ENCODE measurements at places on chromosomes 1 and 21. TPM values are rescaled to one million over a fixed set of nuclear protein-coding genes. Genes with fewer than 3 reads are reported as not detected.

DNA sequence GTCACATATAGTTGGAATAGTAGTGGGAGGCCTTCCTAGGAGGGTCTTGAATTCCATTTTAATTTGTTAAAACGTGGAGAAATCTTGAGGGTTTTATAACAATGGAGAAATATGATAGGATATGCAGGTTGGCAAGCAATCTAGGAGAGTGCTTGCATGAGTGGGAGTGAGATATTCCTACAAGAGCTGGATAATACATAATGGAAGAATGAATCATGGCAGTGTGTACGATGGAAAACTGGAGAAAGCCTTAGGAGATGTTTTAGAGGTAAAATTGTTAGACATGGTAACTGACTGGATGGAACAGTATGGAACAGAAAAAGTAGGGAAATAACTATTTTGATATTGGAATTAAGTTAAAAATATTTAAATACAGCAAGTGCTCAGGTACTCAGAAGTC is 352.4 kb downstream of the PTBP2 start:
- H3K27ac ChIP-seq: no peak overlapping the region
- DNase-seq: no peak
- H3K36me3 ChIP-seq: no peaks in the 10 kb centered on the region
- no peaks in the 10 kb centered on the region for H3K4me1 ChIP-seq

DNA sequence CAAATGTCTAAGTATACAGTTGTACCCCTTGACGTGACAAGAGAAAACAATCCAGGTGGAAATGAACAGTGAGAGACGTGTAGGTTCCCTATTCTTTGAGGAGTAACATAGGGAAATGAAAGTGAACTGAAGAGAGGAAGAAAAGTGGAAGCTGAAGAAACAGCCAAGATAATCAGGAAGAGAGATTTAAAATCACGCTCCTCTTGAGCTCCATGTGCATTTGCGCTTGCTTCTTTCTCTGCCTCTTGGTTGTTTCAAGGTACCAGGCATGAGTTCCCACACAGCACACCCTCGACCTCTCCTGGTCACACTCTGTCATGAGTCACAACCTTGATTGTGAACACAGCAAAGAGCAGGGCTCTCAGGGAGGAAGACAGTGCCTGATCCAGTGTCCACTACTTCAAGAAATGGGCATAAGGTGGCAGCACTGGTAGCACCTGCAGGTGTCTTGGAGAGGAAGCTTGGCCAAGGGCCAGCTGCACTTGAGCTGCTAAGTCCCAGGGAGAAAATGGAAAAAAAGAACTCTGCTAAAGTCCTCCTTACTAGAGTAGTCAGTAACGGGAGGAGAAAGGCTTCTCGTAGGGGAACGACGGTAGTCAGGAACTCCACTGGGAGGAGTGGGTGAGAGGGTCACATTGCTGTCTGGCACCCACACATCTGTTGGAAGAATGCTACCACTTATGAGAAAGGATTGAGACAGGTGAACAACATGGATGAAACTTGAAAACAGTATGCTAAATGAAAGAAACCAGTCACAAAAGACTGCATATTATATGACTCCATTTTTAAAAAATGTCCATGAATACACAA is 18.3 kb upstream of the ARID1A start:
- H3K4me3 ChIP-seq: peak overlapping the region; percentile 8
- no peaks in the 10 kb centered on the region for H3K36me3 ChIP-seq

- no peaks in the 10 kb centered on the region for H3K4me1 ChIP-seq
- no peaks in the 10 kb centered on the region for H3K36me3 ChIP-seq
- H3K27ac ChIP-seq: no peak overlapping the region
- no peak overlapping the region for H3K4me3 ChIP-seq
- no peaks in the 10 kb centered on the region for H3K27me3 ChIP-seq
These were observed 1.9 kb upstream of the SLFNL1 start for GRCh38 chr1:41023279-41023990.

GRCh38 chr1:178137238-178137637 is 43.3 kb downstream of the RASAL2 start:
- no peaks in the 10 kb centered on the region for H3K4me1 ChIP-seq
- no peak overlapping the region for H3K4me3 ChIP-seq
- H3K27me3 ChIP-seq: no peaks in the 10 kb centered on the region
- no peaks in the 10 kb centered on the region for H3K36me3 ChIP-seq

- H3K27ac ChIP-seq: no peak overlapping the region
- H3K4me3 ChIP-seq: no peak overlapping the region
- H3K27me3 ChIP-seq: no peaks in the 10 kb centered on the region
- H3K4me1 ChIP-seq: peaks cover 6% of the 10 kb centered on the region
- DNase-seq: no peak
- H3K36me3 ChIP-seq: no peaks in the 10 kb centered on the region
These were observed 1.7 kb downstream of the NECAP2 start for GRCh38 chr1:16442265-16442664.

DNA sequence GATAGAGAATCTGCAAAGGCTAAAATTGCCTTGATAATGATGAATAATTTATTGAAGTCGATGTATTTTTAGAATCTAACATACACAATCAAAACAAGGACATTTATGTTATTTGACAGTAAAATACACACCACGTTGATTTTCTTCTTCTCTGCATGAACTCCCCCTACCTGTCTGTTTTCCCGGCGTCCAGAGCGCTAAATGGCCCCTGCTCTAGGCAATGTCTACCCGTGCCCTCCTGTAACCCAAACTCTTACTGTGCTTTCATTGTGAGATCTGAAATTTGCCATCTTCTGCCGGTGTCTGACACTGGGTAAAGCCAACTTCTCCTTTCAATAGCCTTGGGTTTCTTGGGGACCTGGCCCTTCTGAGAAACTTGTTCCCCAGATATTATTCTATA is 6.7 kb upstream of the OR11L1 start:
- H3K27ac ChIP-seq: no peak overlapping the region
- DNase-seq: no peak
- no peaks in the 10 kb centered on the region for H3K27me3 ChIP-seq
- H3K4me3 ChIP-seq: no peak overlapping the region

- no peak for DNase-seq
- H3K4me3 ChIP-seq: no peak overlapping the region
- H3K27me3 ChIP-seq: no peaks in the 10 kb centered on the region
- H3K27ac ChIP-seq: no peak overlapping the region
- no peaks in the 10 kb centered on the region for H3K4me1 ChIP-seq
These were observed 14.5 kb downstream of the CR1 start for GRCh38 chr1:207510444-207510843.

- H3K4me3 ChIP-seq: no peak overlapping the region
- no peak for DNase-seq
- H3K36me3 ChIP-seq: no peaks in the 10 kb centered on the region
These were observed 39.9 kb downstream of the EPHA2 start for GRCh38 chr1:16116002-16116401.

GRCh38 chr1:201771466-201771865 is 57.5 kb upstream of the IPO9 start:
- DNase-seq: no peak
- no peak overlapping the region for H3K4me3 ChIP-seq
- no peaks in the 10 kb centered on the region for H3K36me3 ChIP-seq
- H3K27ac ChIP-seq: no peak overlapping the region
- H3K4me1 ChIP-seq: no peaks in the 10 kb centered on the region

- DNase-seq: no peak
- no peaks in the 10 kb centered on the region for H3K36me3 ChIP-seq
- no peaks in the 10 kb centered on the region for H3K4me1 ChIP-seq
- H3K27ac ChIP-seq: no peak overlapping the region
- no peak overlapping the region for H3K4me3 ChIP-seq
These were observed 1131.4 kb downstream of the PLA2G4A start for GRCh38 chr1:187960125-187960638.

GRCh38 chr1:179058487-179059483 is 23.1 kb upstream of the TOR3A start:
- H3K27ac ChIP-seq: no peak overlapping the region
- no peak for DNase-seq
- no peaks in the 10 kb centered on the region for H3K27me3 ChIP-seq
- no peaks in the 10 kb centered on the region for H3K36me3 ChIP-seq
- no peak overlapping the region for H3K4me3 ChIP-seq
- no peaks in the 10 kb centered on the region for H3K4me1 ChIP-seq

DNA sequence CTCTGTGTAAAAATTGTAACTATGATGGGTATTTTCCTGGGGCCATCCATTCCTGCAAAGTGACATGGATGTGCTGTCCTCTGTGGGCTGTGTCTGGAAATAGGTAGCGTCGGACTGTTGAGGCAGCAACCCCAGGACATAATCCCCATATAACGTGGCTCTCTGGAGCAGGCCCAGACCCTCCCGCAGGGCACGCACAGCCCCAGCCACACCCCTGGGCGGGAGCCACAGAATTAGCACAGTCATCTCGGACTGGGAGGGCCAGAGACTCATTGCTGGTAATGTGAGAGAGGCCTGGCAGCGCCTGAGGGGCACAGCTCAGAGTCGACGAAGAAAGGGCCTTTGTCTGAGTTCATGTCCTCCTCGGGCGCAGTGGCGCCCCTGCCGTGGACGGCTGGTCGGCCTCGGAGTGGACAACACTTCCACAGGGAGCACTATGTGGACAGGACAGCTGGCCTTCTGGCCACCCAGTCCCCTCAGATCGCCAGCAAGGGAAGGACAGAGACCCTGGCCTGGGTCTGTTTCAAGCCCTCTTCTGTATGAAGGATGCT is 20.1 kb downstream of the SIM2 start:
- peak; percentile 38 for DNase-seq
- H3K27me3 ChIP-seq: no peaks in the 10 kb centered on the region
- H3K27ac ChIP-seq: peak overlapping the region; percentile 49

- H3K27me3 ChIP-seq: no peaks in the 10 kb centered on the region
- H3K36me3 ChIP-seq: no peaks in the 10 kb centered on the region
- H3K27ac ChIP-seq: no peak overlapping the region
- H3K4me1 ChIP-seq: no peaks in the 10 kb centered on the region
- no peak overlapping the region for H3K4me3 ChIP-seq
- DNase-seq: no peak
These were observed 83.5 kb downstream of the INTS7 start for GRCh38 chr1:211951856-211952255.

GRCh38 chr1:110718452-110718851 is 43.7 kb upstream of the KCNA3 start:
- no peaks in the 10 kb centered on the region for H3K36me3 ChIP-seq
- H3K4me3 ChIP-seq: no peak overlapping the region

- no peak for DNase-seq
- H3K4me1 ChIP-seq: no peaks in the 10 kb centered on the region
- no peak overlapping the region for H3K27ac ChIP-seq
These were observed 277.6 kb downstream of the DSCAM start for GRCh38 chr21:40569357-40569756.

DNA sequence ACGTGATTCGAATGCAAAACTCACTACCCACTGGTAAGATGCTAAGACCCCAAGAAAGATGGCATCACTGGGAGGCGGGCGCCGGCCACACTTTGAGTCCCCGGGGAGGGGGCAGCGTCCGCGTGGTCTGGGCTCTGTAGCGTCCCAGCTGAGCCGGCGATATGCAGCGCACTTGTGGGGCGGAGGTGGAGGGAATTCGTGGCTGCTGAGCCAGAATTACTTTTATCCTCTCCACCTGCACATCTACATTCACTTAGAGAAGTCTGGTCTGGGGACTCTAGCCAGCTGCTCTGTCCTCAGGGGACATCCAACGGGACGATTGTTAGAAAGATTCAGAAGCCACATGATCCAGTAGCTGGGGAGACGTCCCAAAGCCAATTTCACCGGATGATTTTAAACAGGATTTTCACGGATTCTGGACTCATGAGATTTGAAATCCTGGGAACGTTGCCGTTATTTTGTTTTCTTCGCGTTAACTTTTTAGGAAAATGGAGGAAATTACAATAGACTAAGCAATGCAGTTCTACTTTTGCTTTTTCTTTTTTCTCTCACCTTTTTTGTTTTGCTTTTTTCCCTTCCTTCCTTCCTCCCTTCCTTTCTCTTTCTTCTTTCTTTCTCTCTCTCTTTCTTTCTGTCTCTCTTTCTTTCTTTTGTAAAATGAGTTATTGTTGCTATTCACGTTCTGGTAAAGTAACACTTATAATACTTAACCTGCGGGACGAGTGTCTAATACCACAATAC is 1.3 kb downstream of the JAM2 start:
- no peaks in the 10 kb centered on the region for H3K36me3 ChIP-seq
- H3K27me3 ChIP-seq: peaks cover 9% of the 10 kb centered on the region
- H3K27ac ChIP-seq: peak overlapping the region; percentile 84
- no peaks in the 10 kb centered on the region for H3K4me1 ChIP-seq

Gene ITLN2
- 10.7 TPM for total RNA-seq

Gene SOX13
- total RNA-seq: 22.9 TPM

Gene CELA2A
- total RNA-seq: not detected

Gene CYP2J2
- 8.3 TPM for total RNA-seq

Gene APH1A
- 104 TPM for total RNA-seq

Gene SLC25A34
- total RNA-seq: 1.3 TPM
